ENCODE measurements at places on chromosomes 6 and 20.

GRCh38 chr6:22943327-22943726 lies 374.0 kb downstream of the HDGFL1 start:
- no peak for DNase-seq

GRCh38 chr6:10662742-10663141 lies 31.7 kb downstream of the C6orf52 start:
- no peak for DNase-seq

GRCh38 chr6:56250266-56250665 lies 2.9 kb upstream of the COL21A1 start:
- DNase-seq: no peak

- no peak for DNase-seq
Measured at GRCh38 chr6:129567374-129567773, 142.6 kb downstream of the ARHGAP18 start.

- DNase-seq: no peak
Measured at GRCh38 chr6:129105035-129105434, 222.1 kb downstream of the LAMA2 start.

- DNase-seq: no peak
Measured at GRCh38 chr6:150640556-150641209, 41.0 kb downstream of the PLEKHG1 start.

GRCh38 chr6:168972128-168972527 lies 281.5 kb downstream of the THBS2 start:
- DNase-seq: no peak

DNA sequence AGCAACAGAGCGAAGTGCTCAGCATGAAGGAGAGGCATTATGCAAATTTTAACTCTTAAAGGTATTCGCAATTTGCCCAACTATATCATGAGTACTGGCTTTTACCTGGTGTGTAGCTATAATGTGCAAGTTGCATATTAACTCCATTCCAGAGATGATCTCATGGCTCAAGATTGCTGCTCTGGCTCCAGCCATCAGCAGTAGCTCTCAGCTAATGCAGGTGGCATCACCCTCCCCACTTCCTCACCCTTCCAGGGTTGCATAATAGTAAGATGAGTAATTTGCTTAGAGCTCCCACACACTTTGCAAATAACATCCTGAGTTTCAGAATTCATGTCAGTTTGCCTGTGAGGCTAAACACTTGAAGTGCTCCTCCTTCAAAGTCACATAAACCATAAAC lies 15.9 kb upstream of the PCSK2 start:
- DNase-seq: no peak

- DNase-seq: no peak
Measured at GRCh38 chr20:10705801-10706459, 32.1 kb upstream of the JAG1 start.

DNA sequence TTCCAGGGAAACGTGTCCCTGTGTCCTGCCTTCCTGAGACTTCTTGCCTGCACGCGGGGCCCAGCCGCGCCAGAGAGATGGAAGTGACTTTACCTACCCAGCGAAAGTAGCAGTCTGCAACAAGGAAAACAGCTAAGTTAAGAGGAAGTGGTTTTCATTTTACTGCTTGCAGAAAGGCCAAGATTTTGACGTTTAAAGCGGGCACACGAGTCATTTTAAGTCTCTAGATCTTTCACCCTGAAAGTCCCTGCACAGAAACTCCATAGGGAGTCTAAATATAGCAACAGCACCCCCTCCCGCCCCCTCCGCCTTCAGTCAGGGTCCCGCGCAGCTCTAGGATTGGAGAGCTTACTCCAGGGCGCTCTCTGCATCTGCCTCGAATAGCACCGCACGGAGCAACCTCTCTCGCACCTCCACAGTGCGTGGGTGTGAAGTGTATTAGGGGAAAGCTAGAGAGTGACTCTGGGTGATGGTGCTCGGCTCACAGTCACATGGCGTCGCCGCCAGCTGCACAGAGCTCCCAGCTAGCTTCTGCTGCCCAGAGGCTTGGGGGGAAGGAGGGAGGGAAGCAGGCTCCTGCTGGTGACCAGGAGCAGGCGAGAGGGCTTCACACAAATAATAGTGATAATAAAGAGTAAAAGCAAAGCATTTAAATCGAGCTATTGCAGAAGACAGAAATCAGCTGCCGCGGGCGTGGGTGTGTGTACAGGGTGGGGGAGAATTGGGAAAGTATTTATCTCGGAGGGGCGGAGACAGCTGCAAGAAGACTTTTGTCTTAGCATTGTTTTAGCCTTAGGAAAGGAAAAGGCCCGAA lies 1.8 kb upstream of the KCNQ5 start:
- DNase-seq: peak; percentile 70

DNA sequence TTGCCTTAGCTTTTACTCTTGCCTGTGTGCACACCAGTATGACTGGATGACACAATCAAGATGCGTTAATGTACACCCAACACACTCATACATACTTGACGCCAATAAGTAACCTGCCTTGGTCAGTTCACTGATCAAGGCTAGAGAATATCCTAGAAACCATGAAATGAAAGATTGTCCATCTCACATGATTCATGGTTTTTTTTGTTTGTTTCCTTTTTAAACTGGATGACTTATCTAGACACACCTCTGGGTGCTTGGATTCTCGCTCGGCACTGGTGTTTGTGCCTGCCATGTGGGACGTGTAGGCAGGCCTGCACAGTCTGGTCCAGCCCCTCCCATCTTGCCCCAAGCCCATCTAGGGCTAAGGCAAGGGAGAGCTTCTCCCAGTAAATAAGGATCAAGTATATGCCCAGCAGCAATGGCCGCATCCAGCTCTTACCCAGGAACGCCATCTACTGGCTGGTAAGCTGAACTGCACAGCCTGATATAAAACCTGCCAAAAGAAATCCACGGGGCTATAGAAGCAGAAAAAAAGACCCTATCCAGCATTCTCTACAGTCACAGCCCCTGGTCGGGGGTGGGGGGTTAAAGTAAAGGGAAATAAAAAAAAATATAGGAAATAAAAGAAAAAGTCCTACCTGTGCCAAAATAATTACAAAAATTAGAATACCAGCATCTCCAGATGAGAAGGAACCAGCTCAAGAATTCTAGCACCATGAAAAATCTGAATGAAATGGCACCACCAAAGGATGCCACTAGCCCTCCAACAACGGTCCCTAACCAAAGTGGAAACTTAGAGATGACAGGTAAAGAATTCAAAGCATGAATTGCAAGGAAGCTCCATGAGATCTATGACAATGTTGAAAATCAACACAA lies 73.3 kb downstream of the OTOR start:
- DNase-seq: peak; percentile 7

- no peak for DNase-seq
Measured at GRCh38 chr6:108581237-108581931, 20.7 kb downstream of the FOXO3 start.

DNA sequence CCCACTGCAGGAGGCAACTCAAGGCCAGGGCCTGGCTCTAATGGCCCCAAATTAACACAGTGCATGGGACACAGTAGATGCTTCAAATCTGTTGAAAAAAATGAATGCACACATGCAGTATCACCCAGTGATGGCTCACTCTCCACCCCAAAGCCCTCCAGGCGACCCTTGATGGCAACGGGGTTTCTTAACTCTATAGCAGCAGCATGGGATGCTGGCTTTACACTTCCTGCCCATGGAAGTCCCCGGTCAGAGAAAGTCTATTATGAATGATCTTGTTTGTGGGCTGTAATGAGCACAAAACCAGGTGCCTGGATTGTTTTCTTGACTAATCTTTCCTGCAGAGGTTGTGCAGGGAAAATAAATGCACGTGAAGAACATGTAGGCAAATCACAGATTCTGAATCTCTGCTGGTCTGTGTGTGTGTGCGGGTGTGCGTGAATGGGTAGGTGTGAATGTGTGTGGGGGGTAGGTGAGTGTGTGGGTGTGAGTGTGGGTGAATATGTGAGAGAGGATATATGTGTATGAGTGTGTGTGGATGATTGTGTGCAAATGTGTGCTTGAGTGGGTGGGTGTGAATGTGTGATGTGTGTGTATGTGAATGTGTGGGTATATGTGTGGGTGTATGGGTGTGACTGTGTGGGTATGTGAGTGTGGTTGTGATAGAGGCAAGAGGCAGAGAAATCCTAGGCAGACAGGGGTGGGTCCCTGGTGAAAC lies 60.1 kb upstream of the MLN start:
- DNase-seq: no peak

GRCh38 chr6:10756085-10756484 lies 8.5 kb downstream of the TMEM14B start:
- DNase-seq: no peak

- DNase-seq: peak; percentile 16
Measured at GRCh38 chr6:166830185-166830890, 126.0 kb downstream of the RNASET2 start.
